ENCODE measurements at places on chromosomes 11 and 22.

- no peak for DNase-seq
These were observed 65.1 kb upstream of the LRRC55 start for GRCh38 chr11:57116654-57117053.

GRCh38 chr11:84243629-84244263 lies 957.6 kb upstream of the CCDC90B start:
- no peak for DNase-seq

DNA sequence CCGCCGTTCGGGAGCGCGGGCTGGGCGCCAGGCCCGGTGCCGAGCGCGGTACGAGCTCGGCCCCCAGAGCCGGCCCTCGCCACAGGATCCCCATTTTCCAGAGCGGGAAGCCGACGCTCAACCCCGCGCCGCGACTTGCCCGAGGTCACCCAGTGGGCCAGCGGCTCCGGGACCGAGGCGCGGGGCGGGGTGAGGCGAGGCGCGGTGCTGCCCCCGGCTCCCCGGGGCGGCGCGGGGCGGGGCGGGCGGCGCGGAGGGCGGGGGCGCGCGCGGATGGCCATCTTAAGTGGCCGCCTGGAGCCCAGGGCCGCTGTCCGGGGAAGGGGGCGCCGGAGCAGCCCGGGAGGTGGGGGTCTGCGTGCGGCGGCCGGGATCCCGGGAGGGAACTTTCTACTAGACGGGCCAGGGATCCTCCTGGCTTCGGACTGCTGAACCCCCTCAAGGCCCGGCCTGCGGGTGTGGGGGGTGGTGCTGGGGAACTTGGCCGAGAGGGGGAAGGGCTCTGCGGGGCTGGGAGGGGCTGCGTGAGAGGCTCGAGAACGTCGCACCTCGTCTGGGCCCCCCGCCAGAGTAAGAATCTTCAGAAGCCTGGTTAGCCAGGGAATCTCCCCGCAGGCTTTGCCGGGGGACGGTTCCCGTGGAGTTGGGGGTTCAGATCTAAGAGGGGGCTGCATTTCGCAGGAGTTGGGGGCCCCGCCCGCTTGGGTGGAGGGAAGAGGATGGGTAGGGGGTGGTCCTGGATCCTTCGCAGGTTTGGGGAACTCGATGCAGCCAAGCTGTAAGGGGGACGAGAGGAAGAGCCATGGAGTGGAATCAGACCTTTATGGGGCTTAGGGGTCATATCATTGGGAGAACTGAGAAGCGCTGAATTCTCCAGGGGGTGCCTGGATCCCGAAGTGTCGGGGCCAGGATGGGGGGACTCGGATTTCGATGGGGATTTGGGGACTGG lies 678 bp upstream of the INPPL1 start:
- DNase-seq = peak; percentile 33

- no peak for DNase-seq
These were observed 793.5 kb upstream of the CNTN5 start for GRCh38 chr11:98227278-98227677.

DNA sequence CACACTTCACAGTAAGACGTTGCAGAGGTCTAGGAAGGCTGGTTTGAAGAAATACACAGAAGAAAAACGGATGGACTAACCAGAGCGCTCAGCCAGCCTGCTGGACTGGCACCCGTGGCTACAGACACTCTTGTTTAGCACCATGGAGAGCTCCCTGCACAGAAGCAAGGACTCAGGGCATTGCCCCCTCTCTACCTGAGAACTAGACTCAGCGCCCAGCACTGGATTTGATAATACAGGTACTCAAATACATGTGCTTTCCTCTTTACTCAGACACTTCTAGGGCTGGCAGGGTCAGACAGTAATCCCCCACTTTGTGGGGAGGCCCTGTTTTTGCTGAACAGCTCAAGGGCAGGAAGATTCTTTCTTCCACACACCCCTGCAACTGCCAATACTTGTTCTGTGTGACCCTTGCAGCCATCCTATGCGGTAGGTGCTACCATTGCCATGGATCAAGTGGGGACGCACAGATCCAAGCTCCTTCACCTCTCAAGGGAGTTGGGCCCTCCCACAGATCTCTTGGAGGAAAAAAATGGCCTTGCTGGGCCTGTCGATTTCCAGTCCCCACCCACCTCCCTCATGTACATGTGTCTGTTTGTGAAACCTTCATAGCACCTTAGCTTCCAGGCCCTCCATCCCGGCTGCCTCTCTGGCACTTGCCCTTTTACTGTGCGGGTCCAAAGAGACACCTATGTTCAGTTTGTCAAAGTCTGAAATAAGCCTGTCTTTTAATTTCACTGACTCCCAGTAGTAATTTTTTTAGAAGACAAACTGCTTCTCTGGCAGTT lies 5.1 kb upstream of the P2RX6 start:
- no peak for DNase-seq

DNA sequence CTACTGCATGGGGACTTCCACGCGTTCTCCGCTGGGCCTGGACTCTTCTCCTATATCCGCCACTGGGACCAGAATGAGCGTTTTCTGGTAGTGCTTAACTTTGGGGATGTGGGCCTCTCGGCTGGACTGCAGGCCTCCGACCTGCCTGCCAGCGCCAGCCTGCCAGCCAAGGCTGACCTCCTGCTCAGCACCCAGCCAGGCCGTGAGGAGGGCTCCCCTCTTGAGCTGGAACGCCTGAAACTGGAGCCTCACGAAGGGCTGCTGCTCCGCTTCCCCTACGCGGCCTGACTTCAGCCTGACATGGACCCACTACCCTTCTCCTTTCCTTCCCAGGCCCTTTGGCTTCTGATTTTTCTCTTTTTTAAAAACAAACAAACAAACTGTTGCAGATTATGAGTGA lies 7.7 kb downstream of the SLC3A2 start:
- DNase-seq = no peak

DNA sequence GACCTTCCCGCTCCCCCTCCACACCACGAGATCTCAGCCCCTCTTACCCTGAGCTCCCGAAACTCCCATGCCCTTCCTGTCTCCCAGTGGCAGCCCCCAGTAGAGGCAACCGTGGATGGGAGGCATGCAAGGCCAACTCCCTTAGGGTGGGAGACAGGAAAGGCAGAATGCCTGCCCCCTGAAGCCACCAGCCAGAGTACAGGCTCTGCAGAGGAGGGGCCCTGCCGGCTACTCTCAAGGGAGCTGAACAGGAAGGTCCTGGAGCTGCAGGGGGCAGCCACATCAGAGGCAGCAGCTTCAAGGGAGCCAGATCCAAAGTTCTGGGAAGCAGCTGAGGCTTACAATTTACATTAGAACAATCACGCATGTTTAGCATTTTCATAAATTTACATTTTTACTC lies 38.3 kb downstream of the PDE2A start:
- DNase-seq = no peak

DNA sequence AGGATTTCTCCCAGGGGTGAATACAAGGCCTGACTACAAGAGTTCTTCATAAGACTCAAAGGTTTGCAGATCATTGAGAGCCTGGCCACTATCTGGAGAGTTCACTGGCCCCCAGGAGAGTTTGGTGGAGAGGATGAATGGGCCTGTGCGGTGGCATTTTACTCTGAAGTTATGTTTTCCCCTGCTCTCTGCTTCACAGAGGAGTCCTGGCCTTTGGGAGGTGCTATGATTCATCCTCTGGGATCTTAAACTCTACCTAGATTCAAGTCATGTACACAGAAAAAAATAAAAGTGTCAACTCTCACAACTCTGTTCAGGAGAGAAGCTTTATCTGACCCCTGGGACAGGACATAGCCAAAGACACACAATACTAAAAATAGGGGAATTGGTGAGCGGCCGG lies 159.1 kb upstream of the CARD18 start:
- DNase-seq = no peak

DNA sequence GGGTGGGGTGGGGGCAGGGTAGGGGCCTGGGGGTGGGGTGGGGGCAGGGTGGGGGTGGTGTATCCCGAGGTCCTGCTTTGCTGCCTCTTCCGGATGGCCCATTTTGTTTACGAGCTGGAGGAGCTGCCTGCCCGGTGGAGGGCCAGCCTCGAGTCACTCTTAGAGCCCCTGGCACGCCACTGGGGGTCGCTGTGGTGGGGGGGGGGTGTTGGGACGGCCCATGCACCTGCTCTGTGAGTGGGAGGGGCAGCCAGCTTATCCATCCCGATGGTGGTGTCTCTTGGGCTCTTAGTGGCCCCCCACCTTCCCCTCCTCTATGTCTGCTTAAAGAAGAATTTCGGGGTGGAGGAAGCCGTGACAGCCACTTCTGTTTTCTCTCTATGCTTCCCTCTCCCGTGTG lies 24.6 kb downstream of the MRGPRD start:
- DNase-seq = no peak

GRCh38 chr11:29781268-29781667 lies 235.6 kb downstream of the KCNA4 start:
- no peak for DNase-seq

- no peak for DNase-seq
These were observed 99.0 kb downstream of the CASP12 start for GRCh38 chr11:104799251-104799650.

DNA sequence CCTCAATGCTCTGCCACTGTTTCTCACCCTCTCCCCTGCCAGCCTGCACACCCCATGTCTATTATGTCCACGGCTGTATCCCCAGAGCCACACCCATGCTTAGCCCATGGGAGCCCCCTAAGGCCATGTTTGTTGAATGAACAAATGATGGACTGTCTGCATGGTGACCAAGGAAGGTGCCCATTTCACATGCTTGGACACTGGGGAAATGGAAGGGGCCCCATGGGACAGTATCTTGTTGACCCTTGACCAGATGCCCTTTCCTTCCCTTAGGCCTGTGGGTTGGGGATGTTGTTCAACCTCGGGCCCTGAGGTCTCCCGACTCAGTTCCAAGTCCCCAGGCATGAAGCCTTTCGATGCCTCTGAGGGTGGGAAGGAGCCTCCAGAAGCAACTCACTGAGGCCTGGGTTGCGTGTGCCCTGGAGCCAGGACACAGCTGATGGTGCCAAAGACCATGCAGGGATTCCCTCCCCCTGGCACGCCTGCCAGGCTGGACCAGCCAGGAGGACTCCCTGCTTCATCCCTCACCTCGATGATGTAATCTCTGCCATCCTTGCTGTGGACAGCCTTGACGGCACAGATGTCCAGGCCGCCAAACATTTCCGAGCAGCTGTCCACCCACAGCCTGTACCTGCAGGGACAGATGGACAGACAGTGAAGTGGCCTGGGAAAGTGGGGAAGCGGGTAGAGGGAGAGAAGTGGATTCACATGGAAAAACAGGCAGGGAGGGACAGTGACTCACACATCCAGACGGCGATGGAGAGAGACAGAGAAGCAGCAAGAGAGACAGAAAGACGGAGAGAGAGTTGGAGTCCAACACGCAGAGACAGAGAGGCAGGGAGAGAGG lies 58.9 kb downstream of the FBXO7 start:
- DNase-seq = no peak

DNA sequence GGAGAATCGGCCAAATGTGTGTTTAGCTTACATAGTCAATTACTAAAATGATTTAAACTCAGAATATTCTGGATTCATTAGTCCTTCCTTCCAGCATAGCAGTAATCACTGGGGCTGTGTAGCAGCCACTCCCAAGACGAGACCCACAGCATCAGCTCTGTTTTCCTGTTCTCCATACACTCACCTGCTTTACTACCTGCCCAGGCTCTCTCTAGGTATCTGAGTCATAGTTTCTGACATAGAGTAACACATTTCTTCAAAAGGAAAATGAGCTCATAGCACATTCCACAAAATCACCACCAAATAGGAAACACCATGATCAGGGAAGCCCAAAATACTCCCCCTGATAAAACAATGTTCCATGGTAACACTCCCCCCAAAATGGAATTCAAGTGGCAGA lies 22.9 kb downstream of the MORC2 start:
- no peak for DNase-seq

DNA sequence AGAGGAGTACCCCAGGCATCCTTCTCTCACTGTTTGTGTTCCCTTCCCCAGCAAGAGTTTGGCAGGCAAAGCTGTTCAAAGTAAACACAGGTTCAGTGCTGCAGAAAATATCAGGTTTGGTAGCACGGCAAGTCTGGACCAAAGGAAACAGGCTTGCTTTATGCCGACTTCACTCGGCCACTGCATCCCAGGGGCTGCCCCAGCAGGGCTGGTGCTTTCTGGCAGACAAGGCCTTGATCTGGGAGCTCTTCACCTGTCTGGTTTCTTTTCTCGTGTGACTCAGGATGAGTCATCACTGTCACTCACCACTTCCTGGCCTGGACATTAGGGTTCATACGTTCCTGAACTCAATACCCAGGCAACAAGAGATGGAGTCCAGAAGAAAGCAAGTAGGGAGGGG lies 52.6 kb upstream of the NAV2 start:
- DNase-seq = no peak

GRCh38 chr11:130223291-130223971 lies 63.8 kb downstream of the ST14 start:
- DNase-seq = no peak
